ENCODE measurements at places on chromosomes 11 and 22.

GRCh38 chr11:74770456-74770855 lies 21.8 kb downstream of the RNF169 start:
- no peak overlapping the region for H3K4me3 ChIP-seq
- no peak overlapping the region for H3K27ac ChIP-seq
- H3K4me1 ChIP-seq: 0 out of 2 replicates have a peak, but pooled peaks cover 6% of the 10 kb centered on the region
- no peak for DNase-seq
- no peaks in the 10 kb centered on the region for H3K27me3 ChIP-seq

GRCh38 chr11:44620328-44620725 lies 54.9 kb downstream of the CD82 start:
- no peak overlapping the region for H3K27ac ChIP-seq
- no peak overlapping the region for H3K4me3 ChIP-seq

DNA sequence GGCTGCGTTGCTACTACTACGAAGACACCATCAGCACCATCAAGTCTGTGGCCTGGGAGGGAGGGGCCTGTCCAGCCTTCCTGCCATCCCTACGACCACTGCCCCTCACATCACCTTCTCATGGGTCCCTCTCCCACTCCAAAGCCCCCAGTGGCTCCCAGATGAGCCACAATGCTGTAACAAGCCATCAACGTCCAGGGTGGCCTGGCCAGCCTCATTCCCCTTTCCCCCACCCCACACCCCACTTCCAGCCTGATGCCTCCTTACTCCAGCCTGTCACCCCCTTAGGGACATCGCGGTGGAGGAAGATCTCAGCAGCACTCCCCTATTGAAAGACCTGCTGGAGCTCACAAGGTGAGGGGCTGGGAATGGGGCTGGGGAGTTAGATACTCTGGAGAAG lies 14.9 kb downstream of the NCF4 start:
- no peaks in the 10 kb centered on the region for H3K36me3 ChIP-seq
- H3K4me3 ChIP-seq: no peak overlapping the region
- H3K27ac ChIP-seq: no peak overlapping the region
- no peak for DNase-seq
- H3K4me1 ChIP-seq: no peaks in the 10 kb centered on the region

GRCh38 chr22:37146051-37146385 lies 3.7 kb downstream of the IL2RB start:
- H3K27me3 ChIP-seq: no peaks in the 10 kb centered on the region
- no peaks in the 10 kb centered on the region for H3K36me3 ChIP-seq
- peaks cover 6% of the 10 kb centered on the region for H3K4me1 ChIP-seq
- DNase-seq: peak; percentile 17
- no peak overlapping the region for H3K4me3 ChIP-seq

DNA sequence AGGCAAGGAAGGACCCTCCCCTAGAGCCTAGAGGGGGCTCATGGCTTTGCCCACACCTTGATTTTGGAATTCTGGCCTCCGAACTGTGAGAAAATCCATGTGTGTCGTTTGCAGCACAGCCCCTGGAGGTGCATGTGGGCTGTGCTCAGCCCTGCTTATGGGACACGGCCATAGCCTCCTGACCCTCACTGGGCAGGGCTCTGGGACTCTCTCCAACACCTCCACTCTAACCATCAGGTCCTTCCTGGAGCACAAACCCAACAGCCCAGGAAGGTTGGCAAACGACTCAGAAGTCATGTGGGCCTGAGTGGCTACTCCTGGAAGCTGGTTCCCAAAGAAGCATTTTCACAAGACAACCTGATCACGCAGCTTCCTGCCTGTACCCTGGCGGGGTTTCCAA lies 144.1 kb downstream of the CTTN start:
- no peaks in the 10 kb centered on the region for H3K27me3 ChIP-seq
- no peak overlapping the region for H3K27ac ChIP-seq
- no peak overlapping the region for H3K4me3 ChIP-seq
- H3K4me1 ChIP-seq: no peaks in the 10 kb centered on the region

GRCh38 chr11:27013781-27014361 lies 20.0 kb downstream of the FIBIN start:
- no peak overlapping the region for H3K4me3 ChIP-seq
- no peak overlapping the region for H3K27ac ChIP-seq
- H3K4me1 ChIP-seq: no peaks in the 10 kb centered on the region
- H3K36me3 ChIP-seq: no peaks in the 10 kb centered on the region
- no peak for DNase-seq

- peaks cover 64% of the 10 kb centered on the region for H3K4me1 ChIP-seq
- no peaks in the 10 kb centered on the region for H3K27me3 ChIP-seq
- peak; percentile 83 for DNase-seq
- H3K27ac ChIP-seq: peak overlapping the region; percentile 76
Observed at GRCh38 chr11:129458756-129459535, 83.3 kb downstream of the BARX2 start.

GRCh38 chr11:38593649-38594048 lies 1995.6 kb upstream of the RAG2 start:
- no peak for DNase-seq
- H3K36me3 ChIP-seq: no peaks in the 10 kb centered on the region
- H3K27me3 ChIP-seq: no peaks in the 10 kb centered on the region
- no peak overlapping the region for H3K27ac ChIP-seq
- no peak overlapping the region for H3K4me3 ChIP-seq
- H3K4me1 ChIP-seq: no peaks in the 10 kb centered on the region

DNA sequence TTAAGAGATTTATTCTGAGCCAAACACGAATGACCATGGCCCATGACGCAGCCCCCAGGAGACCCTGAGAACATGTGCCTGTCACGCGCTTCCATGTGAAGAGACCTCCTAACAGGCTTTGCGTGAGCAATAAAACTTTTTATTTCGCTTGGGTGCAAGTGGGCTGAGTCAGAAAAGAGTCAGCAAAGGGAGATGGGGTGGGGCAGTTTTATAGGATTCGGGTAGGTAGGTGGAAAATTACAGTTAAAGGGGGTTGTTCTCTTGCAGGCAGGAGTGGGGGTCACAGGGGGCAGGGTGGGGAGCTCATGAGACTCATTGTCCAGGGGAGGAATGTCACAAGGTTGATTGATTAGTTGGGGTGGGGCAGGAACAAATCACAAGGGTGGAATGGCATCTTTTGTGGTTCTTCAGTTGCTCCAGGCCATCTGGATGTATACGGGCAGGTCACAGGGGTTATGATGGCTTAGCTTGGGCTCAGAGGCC lies 77.2 kb upstream of the FTH1 start:
- peak overlapping the region; percentile 27 for H3K27ac ChIP-seq
- peaks cover 38% of the 10 kb centered on the region for H3K4me1 ChIP-seq
- no peak for DNase-seq
- H3K36me3 ChIP-seq: no peaks in the 10 kb centered on the region

DNA sequence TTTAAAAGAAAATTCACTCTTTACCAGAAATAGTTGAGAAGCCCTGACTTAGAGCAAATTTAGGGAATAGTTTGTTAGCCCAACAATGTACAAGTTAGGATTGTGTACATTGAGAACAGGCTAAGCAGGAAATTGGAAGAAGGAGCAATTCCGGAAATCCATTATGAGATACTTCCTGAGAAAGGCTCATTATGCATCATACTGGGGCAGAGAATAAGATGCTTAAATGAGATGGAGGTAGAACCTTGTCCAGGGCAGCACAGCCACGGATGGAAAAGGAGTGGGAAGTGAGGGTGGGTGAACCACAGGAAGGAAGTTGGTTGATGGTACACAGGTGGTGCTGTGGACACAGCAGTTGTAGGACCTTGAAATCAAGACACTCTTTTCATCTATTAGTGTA lies 180.2 kb downstream of the PGR start:
- no peaks in the 10 kb centered on the region for H3K36me3 ChIP-seq
- H3K27ac ChIP-seq: no peak overlapping the region
- no peak overlapping the region for H3K4me3 ChIP-seq

GRCh38 chr11:95886462-95886861 lies 37.4 kb downstream of the MTMR2 start:
- no peak overlapping the region for H3K27ac ChIP-seq
- no peaks in the 10 kb centered on the region for H3K36me3 ChIP-seq
- peaks cover 5% of the 10 kb centered on the region for H3K4me1 ChIP-seq
- no peaks in the 10 kb centered on the region for H3K27me3 ChIP-seq

- no peaks in the 10 kb centered on the region for H3K36me3 ChIP-seq
- peak overlapping the region; percentile 70 for H3K4me3 ChIP-seq
- peak overlapping the region; percentile 61 for H3K27ac ChIP-seq
- no peaks in the 10 kb centered on the region for H3K27me3 ChIP-seq
- DNase-seq: no peak
- peaks cover 61% of the 10 kb centered on the region for H3K4me1 ChIP-seq
Observed at GRCh38 chr11:65557280-65558001, 718 bp downstream of the LTBP3 start.

- no peaks in the 10 kb centered on the region for H3K27me3 ChIP-seq
- H3K36me3 ChIP-seq: no peaks in the 10 kb centered on the region
- H3K4me1 ChIP-seq: peaks cover 65% of the 10 kb centered on the region
- no peak for DNase-seq
Observed at GRCh38 chr22:45271667-45272201, 13.0 kb upstream of the UPK3A start.

DNA sequence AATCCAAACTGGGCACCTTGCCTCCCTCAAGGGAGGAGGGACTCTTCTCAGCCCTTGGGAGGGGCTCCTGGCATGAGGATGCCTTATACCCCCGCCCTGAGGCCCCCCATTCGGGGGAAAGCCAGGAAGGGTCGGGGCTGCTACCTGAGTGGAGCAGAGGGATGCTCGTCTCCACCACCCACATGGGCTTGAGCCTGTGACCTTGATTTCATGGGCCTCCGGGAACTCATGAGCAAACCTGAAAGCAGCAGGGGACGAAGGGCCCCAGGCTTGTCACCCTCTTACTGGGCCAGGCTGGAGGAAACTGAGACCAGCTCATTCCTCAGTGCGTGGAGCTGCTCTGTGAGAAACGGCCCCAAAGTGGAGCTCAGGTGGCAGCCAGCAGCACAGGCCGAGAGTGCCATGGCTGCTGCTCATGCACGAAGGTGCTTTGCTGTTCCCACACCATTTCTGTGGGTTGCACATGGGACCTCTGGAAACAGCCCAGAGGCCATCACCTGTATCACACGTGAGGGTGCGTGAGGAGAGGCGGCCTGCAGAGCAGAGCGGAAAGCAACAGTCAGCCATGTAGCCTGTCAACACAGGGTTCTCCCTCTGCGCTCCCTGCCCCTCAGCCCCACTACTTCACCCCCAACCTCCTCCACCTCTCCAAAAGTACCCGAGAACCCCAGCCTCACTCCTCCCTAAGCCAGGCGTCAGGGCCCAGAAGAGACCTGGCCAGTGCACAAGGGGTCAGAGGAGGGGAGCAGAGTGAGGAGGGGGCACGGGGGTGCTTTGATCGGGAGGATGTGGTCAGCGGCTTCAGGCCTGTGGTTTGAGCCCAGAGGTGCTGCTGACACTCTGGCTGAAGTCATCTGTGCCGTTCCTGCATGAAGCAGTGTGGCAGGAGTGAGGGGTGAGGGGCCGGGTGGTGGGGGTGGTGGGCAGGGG lies 14.1 kb upstream of the IL2RB start:
- H3K27me3 ChIP-seq: no peaks in the 10 kb centered on the region
- no peak for DNase-seq

DNA sequence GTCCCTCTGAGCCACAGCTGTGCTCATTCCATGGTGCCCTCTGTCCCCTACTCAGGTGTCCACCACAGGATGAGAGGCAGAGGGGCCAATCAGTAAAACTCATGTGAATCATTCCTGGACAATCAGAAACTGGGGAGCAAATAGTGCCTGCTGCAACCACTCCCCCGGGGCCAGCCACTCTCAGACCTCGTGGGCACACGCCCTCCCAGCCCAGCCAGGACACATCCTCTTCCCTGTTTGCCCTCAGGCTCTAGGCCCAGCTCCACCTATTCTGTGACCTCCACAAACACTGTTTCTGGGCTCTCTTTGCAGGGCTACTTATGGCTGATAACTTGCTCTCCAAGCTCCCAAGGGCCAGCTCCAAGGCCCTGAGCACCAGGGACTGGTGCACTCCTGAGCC lies 14.0 kb upstream of the KCTD14 start:
- H3K27ac ChIP-seq: no peak overlapping the region
- DNase-seq: peak; percentile 30
- no peaks in the 10 kb centered on the region for H3K36me3 ChIP-seq
- H3K27me3 ChIP-seq: no peaks in the 10 kb centered on the region
- no peak overlapping the region for H3K4me3 ChIP-seq
- no peaks in the 10 kb centered on the region for H3K4me1 ChIP-seq

GRCh38 chr11:81915045-81915444 lies 818.6 kb downstream of the FAM181B start:
- H3K36me3 ChIP-seq: no peaks in the 10 kb centered on the region
- no peak for DNase-seq
- no peaks in the 10 kb centered on the region for H3K4me1 ChIP-seq
- H3K4me3 ChIP-seq: no peak overlapping the region
- H3K27ac ChIP-seq: no peak overlapping the region
- H3K27me3 ChIP-seq: no peaks in the 10 kb centered on the region

- H3K27ac ChIP-seq: no peak overlapping the region
- no peak for DNase-seq
- H3K36me3 ChIP-seq: peaks cover 3% of the 10 kb centered on the region
- H3K4me1 ChIP-seq: peaks cover 20% of the 10 kb centered on the region
- no peak overlapping the region for H3K4me3 ChIP-seq
Observed at GRCh38 chr11:71164186-71164585, 88.2 kb downstream of the SHANK2 start.

DNA sequence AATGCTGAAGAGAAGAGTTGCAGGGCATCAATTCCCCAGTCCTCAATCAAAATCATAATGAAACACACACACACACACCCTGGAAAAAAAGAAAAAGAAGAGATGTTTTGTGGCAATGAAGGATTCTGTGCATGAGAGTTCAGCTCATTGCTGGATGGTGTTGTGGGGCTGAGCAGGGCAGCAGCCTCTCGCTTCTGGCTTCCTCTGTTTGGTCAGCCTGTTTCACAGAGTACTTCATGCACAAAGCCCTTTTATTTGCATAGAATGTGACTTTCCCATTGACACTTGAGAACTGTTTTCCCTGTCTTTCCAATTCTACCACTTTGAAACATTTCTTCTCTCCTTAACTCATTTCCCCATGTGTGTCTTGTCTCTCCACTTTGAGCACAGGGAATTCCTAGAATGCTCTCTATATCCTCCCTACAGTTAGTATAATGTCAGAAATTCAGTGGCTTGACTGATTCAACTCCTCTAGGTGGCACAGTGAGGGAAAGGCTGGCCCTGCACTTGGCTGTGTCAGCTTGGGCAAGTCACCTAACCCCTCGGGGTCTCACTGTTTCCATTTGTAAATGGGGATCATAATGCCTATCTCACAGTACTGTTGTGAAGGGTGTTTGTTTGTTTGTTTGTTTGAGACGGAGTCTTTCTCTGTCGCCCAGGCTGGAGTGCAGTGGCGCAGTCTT lies 25.4 kb upstream of the BSX start:
- H3K36me3 ChIP-seq: no peaks in the 10 kb centered on the region
- no peak overlapping the region for H3K4me3 ChIP-seq
- peaks cover 8% of the 10 kb centered on the region for H3K4me1 ChIP-seq
- H3K27me3 ChIP-seq: no peaks in the 10 kb centered on the region
- H3K27ac ChIP-seq: no peak overlapping the region
- DNase-seq: no peak

All from Caco-2 (cell line).